Activated CD4-positive, alpha-beta T cell treated with anti-CD3 and anti-CD28 coated beads, Interleukin-2, amount 50 U/mL, for 16 hours (primary cell): ENCODE measurements at places on chromosomes 2 and 18.

GRCh38 chr2:28341208-28341891 is 51.3 kb upstream of the FOSL2 start:
- no peak for DNase-seq

DNA sequence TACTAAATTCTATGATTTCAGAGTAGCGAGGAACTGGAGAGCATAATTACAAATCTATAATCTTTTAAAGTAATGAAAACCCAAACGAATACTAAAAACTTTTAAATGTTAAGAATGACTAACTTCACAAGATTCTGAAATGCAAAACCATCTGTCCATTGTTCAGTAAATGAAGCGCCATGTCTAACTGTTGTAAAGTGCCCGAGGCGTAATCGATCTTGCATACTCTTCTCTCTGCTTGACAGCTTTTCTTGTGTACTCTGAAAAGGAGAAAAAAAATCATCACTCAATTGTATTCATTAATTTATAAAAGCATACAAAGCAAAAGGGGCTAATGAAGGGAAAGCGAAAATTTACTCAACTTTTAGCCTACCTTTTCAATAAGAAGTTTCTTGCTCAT is 111.0 kb downstream of the TLK1 start:
- DNase-seq: no peak

DNA sequence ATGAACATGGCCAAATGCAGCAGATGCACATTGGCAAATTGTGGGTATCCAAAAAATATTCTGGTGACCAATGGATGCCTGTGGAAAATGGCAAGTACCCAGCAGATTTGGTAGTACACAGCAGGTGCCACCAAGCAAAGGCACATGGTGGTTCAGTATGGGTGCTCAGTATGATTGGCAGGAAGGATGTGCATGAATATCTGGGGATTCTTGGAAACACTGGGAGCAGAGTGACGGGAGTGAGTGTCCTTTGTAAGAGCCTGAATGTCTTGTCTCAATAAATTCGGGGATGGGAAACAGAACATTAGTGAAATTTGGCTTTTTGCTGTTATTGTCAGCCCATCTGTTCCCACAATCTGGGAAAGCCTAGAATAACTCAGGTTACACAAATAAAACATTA is 36.8 kb upstream of the ACADL start:
- no peak for DNase-seq

GRCh38 chr18:9862686-9863085 is 23.1 kb upstream of the TXNDC2 start:
- DNase-seq: peak; percentile 8

DNA sequence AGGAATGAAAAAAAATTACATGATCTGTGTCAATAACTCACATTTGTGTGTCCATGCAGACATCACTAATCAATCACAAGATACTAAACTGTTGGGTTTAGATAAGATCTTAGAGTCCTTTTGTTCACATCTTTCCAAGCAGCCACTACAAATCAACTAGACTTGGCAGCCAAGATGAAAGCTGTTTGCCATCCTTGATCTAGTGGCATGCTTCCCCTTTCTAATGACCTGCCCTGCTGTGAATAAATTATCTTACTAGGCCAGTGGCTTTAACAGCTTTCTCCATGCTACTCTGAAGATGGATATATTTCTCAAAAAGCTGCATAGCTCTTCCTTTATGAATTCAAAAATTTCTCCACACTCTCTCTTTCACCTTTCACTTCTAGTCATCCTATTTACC is 1338.0 kb upstream of the ACVR2A start:
- no peak for DNase-seq

- peak; percentile 75 for DNase-seq
These were observed 3.7 kb upstream of the PCBP1 start for GRCh38 chr2:70083344-70084156.

- no peak for DNase-seq
These were observed 497 bp downstream of the DSC3 start for GRCh38 chr18:31042084-31042405.

DNA sequence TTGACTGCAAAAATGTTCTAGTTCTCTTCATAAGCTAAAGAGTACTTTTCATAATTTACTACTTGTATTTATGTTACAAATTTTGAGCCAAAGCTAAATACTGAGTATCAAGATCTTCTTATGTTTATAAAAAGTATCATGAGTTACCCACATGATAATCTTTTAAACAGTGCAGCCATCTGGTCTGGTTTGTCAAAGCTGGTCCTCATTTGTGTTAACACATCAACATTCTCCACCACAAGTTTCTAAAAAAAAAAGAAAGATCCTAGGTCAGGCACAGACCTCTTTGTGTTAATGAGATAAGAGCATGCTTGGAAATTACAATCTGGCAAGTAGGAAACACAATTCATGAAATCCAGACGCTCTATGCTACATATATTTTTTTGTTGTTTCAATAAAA is 75.5 kb upstream of the FRZB start:
- DNase-seq: no peak

DNA sequence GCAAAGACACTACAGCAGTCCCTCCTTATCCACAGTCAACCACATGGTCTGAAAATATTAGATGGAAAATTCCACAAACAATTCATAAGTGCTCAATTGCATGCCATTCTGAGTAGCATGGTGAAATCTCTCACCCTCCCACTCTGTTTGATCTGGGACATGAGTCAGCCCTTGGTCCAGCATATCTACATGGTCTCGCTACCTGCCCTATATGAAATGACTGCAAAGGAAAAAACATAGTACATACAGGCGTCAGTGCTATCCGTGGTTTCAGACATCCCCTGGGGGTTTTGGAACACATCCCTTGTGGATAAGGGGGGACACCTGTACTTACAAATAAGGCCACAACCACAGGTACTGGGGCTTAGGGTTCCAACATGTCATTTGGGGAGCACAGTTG is 73.7 kb downstream of the CABLES1 start:
- DNase-seq: peak; percentile 20

DNA sequence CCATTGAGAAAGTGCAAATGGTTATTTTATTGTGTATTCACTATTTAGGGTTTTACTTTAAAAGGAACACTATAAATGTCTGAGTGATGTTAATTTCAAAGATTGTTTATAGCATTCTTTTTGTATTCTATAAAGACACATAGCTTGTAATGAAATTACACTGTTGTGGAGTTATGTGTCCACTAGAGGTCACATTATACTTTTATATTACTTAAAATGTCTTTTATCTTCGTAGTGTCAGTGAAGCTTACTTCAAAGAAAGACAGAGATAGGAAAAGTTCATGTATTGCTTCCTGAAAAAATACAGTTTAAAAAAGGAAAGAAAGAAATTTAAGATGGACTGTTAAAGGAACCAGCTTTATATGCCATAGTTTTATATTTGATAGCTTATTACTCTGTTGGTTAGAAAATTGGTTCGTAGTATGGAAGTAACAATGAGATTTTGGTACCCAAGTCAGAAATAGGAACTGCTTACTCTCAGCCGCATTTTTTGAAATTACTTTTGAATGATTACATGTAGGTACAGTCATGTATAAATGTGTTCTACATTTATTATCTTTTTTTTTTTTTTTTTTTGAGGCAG is 20.5 kb downstream of the APLF start:
- DNase-seq: peak; percentile 27

DNA sequence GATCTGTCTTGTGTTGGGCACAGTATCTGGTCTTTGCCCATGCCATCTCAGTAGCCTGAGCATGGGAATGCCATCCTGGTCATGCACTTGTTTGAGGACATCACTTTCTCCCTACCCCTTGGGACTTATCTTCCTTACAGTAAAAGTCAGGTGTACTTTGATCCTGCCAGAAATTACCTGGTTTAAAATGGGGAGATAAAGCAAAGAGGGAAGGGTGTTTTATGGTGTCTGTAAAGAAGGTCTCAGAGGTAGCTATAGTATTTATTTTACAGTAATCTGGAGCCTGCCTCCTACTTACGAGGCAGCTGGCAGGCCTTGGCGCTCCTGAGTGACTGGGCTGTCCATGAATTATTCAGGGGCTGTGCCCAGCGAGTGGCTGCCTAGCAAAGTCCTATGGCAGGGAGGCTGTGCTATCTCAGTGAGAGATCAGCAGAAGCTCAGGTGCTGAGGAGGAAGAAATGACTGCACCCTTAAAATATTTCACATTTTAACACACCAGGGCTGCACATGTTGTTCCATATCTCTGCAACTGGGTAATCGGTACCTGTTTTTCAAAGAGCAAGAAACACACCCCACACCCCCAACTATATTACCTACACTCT is 93.9 kb downstream of the SPTBN1 start:
- DNase-seq: no peak

- DNase-seq: no peak
These were observed 161.8 kb downstream of the PRKCE start for GRCh38 chr2:45813003-45813941.
